Uterus (tissue), 4 donors: ENCODE measurements at places on chromosomes 2 and 18.

- no peak for DNase-seq
These were observed 67.5 kb upstream of the APCDD1 start for GRCh38 chr18:10386956-10387355.

- peak; percentile 16 for DNase-seq
These were observed 9.5 kb downstream of the CAPN10 start for GRCh38 chr2:240596080-240596460.

DNA sequence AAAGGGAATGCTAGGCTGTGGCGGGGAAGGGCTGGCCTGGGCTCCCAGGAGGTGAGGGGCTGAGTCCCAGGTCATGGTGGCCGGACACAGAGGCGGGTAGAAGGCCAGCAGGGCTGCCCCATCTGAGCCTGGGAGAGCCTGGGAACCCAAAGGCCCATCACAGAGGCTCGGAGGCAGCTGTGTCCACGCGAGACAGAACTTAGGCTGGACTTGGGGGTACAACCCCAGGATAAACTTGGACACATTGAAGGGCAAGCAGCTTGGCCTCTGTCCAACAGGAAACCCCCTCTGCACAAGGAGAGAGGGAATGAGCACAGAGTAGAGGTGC, 95.9 kb downstream of the ZFP36L2 start:
- no peak for DNase-seq

- DNase-seq, result no peak
These were observed 105.3 kb upstream of the FOSL2 start for GRCh38 chr2:28287256-28287915.

DNA sequence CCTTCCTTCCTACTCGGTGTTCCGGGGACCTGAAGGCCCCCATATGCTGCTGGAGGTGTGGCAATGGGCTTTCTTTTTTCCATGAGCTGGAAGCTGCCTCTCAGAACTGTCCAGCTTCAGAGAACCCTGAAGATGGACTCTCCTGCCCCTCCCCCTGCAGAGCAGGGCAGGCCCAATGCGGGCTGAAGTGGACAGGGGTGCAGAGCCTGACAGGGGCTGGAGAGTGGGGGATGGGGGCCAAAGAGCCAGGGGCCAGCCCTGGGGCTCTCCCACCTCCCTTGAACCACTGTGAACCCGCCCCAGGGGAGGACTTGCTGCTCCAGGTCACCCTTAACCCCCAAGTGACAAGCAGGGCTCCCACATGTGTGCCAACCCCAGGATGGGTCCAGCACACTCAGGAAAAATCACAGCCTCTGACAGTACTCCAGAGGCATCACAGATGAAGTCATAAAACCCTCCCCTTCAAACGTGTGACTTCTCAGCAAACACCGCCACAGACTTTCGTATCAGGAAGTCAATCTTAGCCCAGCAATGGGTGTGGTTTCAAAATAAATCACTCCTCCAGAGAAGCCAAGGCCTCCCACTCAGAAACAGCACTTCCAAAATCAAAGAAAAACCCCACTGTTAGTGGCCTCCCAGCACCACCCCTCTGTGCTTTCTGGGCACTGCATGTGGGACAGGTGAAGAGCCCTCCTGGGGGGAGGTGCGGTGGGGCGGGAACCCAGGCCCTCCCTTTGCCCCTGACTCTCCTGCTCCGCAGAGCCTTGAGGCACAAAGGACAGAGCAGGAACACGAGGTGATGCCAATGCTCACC, 135.8 kb downstream of the HDAC4 start:
- peak; percentile 55 for DNase-seq

DNA sequence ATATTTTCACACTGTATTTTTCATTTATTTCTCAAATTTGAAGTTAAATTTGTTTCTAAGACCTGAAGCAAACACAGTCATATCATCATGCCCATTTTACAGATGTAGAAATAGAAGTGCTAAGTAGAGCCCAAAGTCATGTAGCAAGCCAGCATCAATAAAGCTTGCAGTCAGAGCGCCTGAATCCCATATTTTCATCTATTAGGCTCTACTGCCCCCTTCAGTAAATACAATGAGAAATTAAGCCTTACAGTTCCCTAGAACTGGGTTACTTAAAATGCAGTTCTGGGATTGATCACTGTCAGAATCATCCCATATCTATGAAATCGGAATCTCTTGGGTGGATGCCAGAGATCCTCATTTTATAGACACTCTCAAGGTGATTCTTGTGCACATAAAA, 419.9 kb downstream of the TGIF1 start:
- DNase-seq, result no peak

GRCh38 chr2:120161190-120161589, 62.0 kb downstream of the TMEM185B start:
- DNase-seq, result no peak

- no peak for DNase-seq
These were observed 216.9 kb downstream of the ARHGAP15 start for GRCh38 chr2:143345887-143346787.

DNA sequence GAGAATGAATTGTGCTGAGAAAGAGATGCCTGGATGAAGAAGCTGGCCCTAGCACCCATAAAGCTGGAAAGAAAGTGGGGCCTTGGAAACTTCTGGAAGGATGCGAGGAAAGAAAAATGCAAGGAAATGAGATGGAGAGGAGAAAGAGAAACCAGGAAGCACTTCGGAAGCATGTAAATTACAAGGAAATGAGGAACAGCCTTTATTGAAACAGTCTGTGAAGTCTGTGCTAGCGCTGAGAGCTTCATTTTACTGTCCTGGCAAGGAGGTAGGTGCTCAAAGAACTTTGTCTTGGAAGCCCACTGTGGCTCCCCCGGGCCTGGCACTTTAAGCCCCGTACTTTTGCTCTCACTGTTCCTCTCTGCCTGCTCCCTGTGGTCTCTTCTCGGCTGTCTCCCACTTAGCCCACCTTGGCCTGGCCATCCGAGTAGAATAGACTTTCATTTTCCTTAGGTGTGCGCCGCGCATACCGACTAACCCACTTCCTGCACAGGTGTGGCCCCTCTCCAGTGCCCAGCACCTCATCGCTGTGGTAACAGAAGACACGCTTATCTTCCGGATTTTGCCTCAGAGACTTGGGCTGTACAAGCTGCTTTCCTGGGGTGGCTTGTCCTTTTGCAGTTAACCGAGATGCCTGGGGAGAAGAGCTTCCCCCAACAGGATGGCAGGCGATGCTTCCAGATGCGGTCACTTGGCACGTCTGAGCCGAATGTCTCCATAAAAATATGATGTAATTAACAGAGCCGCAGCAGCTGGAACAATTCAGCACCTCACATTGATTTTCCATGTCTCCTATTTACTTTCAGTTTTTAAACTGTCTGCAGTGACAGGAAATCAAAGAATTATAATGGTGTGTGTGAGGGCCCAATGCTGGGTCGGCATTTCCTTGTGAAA, 199.6 kb downstream of the HRH4 start:
- peak; percentile 38 for DNase-seq

DNA sequence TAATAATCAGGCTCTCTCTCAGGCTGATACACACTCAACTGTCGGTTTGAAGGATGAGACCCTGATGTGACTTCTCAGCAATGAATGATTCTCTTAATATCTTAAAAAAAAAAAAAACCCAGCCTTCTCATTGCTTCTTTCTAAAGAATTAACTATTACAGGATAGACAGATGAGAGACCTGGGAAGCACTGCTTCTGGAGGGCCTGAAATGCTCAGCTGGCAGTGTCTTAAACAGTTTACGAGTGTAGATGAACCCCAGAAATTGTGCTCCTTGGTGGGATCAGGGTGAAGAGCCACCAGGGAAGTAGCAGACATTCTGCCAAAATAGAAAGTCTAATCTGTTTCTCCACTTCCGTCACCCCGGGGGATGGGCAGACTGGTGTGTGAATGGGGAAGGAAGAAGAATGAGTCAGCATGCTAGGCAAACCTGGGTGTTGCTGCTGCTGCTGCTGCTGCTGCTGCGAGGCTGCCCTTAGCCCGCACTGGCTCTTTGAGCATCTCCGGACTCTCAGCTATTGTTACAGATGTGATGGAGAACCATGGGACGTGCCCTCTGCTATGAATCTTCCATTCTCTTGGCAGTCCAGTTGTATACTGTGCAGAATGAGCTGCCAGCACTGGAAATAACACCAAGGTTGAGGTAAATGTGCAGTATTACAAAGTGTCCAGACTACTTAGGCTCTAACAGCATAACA, 158.4 kb downstream of the SETBP1 start:
- DNase-seq, result peak; percentile 58

GRCh38 chr2:62663920-62664795, 41.4 kb upstream of the EHBP1 start:
- no peak for DNase-seq
